ENCODE measurements at places on chromosomes 12 and 14. TPM values are rescaled to one million over a fixed set of nuclear protein-coding genes. Genes with fewer than 3 reads are reported as not detected.

SLCO1C1 gene
- not detected for total RNA-seq

SOAT2 gene
- total RNA-seq = 0.18 TPM

GALNT8 gene
- total RNA-seq = not detected

MGAT4C gene
- total RNA-seq = not detected

- no peak for DNase-seq
Observed at GRCh38 chr12:128583453-128583852, 240.3 kb downstream of the SLC15A4 start.

DNA sequence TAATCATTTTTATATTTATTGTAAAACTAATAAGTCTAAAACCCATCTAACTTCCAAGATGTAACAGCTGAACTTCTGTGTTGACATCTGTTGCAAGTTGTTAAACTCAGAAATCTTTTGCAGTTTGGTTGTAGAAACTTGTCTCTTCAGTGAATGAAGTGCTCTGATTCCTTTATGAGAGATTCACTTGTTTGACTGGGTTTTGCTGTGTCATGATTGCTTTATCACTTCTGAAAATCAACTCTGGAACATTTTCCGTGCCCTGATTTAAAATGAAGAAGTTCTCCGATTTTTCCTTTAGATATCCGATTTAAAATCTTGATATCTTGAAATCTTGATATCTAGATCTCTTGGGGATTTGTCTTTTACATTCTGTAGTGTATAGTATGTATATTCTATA is 65.1 kb downstream of the DIP2B start:
- peak; percentile 33 for DNase-seq

DNA sequence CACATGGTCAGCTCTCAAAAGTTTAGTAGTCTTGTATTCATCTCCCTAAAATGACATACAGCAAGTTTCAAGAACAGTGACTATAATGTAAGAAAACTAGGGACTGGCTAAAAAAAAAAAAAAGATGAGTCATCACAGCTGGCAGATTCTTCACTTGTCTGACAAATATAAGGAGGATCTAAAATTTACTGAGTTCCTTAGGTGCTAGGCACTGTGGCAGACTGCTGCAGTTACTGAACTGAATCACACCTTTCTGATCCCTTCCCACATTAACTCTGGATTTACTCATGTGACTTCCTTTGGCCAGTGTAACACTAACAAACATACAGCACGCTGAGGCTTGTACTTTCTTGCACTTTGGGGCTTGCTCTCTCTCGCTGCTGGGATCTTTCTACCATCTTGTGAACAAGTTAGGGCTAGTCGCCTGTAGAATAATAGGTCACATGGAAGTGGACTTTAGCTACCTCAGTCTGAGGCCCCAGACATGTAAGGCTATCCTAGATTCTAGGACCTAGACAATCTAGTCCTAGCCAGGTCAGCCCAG is 32.1 kb downstream of the BAZ1A start:
- peak; percentile 86 for DNase-seq

- no peak for DNase-seq
Observed at GRCh38 chr12:25264862-25265261, 14.1 kb upstream of the KRAS start.

GRCh38 chr12:2126676-2127406 is 74.1 kb downstream of the CACNA1C start:
- DNase-seq = no peak

DNA sequence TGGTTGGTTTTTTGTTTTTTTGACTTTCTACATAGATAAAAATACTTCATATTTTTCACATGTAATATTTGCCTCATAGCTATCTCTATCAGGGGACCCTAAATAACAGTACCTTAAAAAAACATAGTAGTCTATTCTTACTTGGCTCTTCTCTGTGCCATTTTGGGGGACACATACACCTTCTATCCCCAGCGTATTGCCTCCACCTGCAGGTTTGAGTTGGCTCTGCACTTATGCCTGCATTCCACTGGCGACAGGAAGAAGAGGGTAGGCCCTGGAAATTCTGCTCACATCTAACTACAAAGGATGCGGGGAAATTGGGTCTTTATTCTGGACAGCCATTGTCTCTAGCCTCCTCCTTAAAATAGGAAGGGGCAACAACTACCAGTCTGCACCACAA is 13.8 kb upstream of the IFI27L2 start:
- DNase-seq = no peak

- peak; percentile 25 for DNase-seq
Observed at GRCh38 chr14:49971156-49972130, 78.6 kb downstream of the ARF6 start.

DNA sequence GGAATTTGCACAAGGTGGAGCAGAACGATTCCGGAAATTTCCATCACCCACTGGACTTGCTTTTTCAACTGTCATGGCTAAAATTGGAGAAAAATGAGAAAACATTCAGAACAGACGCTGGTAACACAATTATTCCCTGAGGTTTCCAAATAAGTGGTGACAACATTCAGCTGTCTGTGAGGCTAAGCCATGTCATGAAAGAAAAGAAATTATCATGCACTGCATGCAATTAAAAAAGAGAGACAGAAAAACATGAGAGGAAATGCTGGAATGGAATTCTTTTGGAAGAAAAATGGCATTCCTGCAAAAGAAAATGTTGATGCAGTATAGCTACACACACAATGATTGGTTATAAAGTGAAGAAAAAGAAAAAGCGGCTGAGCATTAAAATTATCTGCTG is 87.3 kb downstream of the C2CD5 start:
- no peak for DNase-seq

Data from IMR-90 (cell line).